ENCODE measurements at places on chromosomes 2 and 18.

DNA sequence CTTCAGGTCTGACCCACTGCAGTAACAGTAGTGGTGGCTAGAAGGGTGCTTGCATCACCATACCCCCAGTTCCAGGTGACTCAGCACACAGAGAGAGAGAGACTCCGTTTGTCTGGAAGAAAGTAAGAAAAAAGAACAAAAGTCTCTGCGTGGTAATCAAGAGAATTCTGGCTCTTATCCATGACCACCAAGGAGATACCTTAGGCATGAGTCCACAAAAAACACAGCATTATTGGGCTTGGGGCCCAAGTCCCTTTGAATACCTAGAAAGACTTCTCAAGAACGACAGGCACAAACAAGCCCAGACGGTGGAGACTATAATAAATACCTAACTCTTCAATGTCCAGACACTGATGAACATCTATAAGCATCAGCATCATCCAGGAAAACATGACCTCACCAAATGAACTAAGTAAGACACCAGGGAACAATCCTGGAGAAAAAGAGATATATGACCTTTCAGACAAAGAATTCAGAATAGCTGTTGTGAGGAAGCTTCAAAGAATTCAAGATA lies 21.7 kb upstream of the BAZ2B start:
- DNase-seq: no peak

DNA sequence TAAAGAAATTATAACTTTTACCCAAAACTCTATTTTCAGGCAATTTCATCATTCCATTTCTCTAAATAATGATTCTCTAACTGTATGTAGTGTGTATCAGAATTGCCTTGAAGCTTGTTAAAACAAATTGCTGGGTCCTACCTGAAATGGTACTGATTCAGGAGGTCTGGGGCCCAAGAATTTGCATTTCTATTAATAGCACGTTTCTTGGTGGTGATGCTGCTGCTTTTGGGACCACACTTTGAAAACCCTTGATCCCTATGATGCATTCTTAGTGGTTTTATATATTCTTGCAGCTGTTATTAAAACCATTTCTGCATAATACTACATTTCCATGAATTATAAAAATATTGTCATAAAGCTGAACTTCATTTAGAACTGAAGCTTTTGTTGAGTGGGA lies 140.7 kb downstream of the NCK2 start:
- DNase-seq: no peak

DNA sequence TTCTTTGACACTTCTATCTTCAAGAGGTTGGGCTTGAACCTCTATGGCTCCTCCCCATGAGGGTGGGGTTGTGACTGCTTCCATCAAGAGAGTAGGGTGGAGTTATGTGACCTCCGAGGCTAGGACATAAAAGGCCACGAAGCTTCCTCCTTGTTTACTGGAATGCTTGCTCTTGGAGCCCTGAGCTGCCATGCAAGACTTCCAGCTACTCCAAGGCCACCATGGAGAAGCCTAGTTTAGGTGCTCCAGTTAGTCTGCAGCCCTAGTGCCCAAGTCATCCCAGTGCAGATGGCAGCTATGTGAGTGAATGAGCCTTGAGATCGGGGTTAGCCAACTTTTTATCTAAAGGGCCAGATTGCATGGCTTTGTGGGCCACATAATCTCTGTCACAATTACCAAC lies 2.4 kb upstream of the MERTK start:
- DNase-seq: no peak

GRCh38 chr2:60461421-60462108 lies 91.9 kb downstream of the BCL11A start:
- no peak for DNase-seq

DNA sequence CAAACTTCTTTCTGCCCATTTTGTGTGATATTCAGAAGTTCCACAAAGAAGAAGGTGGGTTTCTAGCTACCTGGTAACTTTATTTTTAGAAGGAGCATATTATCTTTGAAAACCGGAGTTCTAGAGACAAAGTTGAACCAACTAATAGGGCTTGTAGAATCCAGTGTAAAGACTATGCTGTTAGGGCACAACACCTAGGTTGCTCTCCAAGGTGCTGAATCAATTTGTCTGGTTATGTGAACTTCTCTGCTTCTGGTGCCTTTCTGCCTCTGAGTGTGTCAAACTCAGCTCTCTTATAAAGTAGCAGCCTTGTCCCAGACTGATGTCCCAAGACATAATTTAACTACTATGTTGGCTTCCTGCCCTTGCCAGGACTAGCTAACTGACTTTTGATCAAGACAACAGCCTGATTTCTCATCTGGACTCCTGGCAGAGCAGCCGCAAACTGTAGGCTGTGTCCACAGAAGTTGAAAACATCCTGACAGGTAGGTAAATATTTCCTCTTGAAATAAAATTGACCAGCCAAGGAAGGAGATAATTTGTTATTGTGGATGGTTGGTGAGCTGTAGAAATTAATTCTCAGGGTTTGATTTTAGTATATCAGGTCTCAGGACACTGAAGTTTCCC lies 119.4 kb downstream of the CYRIA start:
- no peak for DNase-seq

DNA sequence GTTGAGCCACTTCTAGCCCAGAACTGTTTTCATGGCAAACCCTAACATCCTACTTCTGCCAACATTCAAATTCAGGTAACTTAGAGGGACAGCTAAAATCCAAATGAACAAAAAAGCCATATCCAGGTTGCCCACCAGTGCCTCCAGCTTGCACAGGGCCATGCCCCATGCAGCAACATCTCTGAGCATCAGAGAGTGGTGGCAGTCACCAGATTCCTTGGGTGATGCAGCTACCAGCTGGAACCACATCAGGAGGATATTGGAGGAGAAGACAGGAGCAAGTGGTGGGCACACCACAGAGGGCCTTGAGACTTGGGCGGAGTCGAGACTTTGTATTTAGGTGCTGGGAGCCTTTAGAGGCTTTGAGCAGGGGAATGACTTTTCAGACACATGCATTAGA lies 50.5 kb downstream of the SDC1 start:
- no peak for DNase-seq

GRCh38 chr18:48909721-48910120 lies 41.0 kb downstream of the SMAD7 start:
- DNase-seq: no peak

DNA sequence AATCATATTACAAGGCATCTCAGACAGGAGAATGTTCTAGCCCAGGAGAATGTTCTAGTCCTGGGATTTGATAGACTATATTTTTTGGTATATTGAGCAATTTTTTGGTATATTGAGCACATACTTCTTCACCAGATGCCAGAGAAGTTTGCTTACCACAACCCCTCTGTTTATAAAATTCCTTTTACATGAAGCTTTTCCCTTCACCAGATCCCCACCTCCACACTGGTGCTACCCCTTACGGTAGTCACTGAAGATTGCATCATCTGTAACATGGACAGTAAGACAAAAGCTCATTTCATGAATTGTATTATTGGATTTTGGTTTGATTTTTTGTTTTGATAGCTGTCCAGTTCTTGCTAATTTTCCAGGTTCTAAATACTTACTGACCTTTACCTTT lies 7.2 kb upstream of the HNMT start:
- DNase-seq: no peak

DNA sequence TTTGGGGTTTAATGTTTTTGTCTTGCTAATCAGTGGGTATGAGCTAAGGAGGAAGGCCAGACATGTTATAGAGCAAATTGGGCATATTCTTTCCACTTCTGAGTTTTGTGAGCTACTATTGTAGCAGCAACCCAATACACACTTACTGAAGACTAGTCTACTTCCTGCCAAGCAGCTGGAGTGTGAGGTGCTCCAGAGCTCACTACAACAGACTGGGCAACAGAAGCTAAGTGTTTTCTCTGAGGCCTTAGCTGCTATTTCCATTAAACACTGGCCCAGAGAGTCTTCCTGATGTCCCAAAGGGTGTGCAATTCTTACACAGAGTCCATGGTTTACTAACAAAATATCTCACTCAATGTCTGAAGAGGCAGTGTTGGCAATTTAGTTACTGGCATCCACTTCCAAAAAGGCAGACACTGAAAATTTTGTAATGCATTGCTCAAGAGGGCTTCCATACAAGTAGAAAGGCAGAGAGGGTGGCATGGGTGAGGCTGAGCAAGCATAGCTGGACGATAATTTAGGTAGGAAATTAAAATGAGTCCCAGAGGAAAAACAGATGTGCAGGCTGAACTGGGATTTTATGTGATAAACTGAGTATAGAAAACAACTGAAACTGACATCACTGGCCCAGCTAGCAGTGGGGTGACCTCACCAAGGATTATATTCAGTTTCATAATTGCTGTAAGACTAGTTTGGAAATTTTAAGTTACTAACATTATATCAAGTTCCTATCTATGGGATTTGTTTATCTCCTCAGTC lies 68.6 kb downstream of the ZC3H6 start:
- DNase-seq: no peak

GRCh38 chr2:25295621-25296020 lies 46.1 kb downstream of the DNMT3A start:
- DNase-seq: no peak

GRCh38 chr2:155836439-155836838 lies 496.1 kb downstream of the NR4A2 start:
- no peak for DNase-seq

GRCh38 chr2:67130531-67131256 lies 266.4 kb upstream of the ETAA1 start:
- DNase-seq: no peak

DNA sequence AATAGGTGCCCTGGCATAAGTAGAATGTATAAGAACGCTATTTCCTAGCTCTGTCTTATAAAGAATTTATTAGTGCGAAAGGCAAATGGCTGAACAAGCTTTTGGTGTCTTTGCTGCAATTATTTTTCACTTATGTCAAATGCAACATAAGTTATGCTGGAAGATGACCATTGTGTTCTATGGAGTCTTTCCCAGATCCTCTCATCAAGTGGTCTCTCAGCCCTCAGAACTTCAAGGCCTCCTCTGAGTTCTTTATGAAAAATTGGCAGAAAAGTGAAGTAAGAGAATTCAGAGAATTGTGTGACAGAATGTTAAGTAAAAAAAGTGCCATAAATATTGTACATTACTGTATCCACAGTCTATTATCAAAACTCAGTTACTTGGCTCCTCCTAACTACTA lies 75.2 kb downstream of the RIT2 start:
- no peak for DNase-seq

DNA sequence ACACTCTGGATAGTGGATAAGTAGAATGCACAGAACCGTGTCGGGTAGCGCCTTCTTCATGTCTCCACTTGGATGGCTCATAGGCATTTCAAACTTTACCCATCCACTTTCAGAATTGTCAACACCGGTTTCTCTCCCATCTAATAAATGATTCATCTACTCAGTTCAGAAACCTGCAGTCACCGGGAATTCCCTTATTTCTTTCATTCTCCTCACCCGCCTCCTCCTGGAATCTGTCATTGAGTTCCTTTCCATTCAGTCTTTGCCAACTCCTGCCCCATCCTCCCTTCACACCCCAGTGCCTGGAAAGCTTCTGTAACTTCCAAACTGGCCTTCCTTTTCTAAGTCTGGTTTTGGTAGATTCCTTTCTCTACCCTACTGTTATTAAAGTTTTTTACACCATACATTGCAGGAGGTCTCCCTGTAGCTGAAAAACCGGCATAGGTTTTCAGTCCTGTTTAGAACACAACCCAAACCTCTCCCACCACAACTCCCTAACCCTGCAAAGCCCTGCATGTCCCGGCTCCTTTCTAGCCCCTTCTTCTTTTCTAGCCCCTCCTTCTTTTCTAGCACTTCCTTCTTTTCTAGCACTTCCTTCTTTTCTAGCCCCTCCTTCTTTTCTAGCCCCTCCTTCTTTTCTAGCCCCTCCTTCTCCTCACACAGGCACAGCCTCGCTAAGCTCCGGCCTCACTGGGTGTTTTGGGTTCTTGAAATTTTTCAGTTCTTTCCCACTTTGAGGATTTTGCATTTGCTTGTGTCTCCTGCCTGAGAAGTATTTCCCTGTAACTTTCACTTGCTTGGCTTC lies 133.9 kb upstream of the KLHL14 start:
- no peak for DNase-seq

DNA sequence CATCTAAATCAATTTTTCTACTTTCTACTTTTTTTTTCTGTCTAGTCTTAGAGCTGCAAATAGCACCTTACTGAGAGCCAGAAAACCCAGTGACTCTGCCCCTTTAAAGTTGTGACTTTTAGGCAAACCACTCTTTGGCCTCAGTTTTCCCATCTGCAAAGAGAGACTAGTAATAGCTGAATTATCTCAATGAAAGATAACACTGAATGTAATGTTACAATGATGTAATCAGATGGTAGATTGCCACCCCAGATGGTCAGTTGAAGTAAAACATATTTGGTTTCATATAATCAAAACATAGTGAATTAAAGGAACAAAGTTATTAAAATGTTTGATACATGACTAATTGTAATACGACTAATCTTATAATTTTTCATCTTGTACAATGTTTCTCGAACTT lies 5.0 kb upstream of the APCDD1 start:
- DNase-seq: no peak

DNA sequence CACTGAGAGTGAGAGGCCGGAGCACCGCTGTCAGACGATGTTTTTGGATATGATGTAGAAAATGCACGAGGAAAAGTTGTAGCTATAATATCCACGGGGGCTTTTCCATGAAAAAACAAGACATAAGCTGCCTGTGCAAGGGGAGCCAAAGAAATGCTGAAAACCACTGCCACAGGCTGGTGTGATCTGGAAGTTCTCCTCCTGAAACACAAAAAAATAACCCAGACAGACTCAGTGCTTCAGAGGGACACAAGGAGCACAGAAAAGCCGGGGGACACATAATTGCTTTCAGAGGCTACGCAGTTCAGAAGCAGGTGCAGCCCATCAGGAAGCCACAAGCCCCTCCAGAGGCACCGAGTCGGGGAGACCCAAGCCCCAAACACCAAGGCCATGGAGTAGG lies 98.2 kb downstream of the ZNF516 start:
- DNase-seq: no peak
